Naive thymus-derived CD4-positive, alpha-beta T cell (primary cell): ENCODE measurements at places on chromosomes 4 and X.

GRCh38 chr4:122099896-122100295 lies 52.2 kb upstream of the BLTP1 start:
- DNase-seq: no peak

DNA sequence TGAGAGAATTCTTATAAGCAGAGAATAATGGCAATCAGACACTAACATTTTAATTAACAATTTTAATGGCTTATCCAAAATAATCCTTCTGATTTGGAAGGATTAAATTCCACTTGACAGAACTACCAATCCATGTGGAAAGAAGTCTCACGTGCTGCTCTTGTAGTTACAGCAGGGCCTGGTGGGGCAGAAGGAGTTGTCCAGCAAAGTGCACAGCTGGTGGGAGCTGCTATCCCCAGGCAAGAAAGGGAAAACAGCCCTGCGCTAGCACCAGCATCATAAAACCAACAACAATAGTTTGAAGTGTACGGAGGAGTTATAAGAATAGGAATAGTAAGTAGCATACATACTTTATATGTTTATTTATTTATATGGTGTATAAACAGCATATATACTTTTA lies 127.4 kb upstream of the TRIM2 start:
- DNase-seq: no peak

GRCh38 chr4:15779306-15779705 lies 1.2 kb downstream of the CD38 start:
- DNase-seq: no peak

GRCh38 chrX:136336623-136337022 lies 35.9 kb downstream of the ADGRG4 start:
- no peak for DNase-seq

GRCh38 chr4:182800216-182800515 lies 117.0 kb downstream of the DCTD start:
- no peak for DNase-seq

DNA sequence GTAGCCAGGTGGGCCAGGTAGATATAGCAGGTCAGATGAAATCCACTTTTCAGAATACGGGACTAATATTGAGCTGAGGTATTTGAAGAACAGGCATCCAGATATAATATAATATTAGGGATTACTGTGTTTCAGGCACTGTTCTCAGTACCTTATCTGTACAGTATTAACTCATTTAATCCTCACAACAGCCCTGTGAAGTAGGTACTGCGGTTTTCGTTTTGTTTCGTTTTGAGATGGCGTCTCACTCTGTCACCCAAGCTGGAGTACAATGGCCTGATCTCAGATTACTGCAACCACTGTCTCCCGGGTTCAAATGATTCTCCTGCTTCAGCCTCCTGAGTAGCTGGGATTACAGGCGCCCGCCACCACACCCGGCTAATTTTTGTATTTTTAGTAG lies 129.6 kb downstream of the IL1RAPL2 start:
- no peak for DNase-seq

GRCh38 chr4:135197641-135198040 lies 996.1 kb upstream of the PABPC4L start:
- no peak for DNase-seq

DNA sequence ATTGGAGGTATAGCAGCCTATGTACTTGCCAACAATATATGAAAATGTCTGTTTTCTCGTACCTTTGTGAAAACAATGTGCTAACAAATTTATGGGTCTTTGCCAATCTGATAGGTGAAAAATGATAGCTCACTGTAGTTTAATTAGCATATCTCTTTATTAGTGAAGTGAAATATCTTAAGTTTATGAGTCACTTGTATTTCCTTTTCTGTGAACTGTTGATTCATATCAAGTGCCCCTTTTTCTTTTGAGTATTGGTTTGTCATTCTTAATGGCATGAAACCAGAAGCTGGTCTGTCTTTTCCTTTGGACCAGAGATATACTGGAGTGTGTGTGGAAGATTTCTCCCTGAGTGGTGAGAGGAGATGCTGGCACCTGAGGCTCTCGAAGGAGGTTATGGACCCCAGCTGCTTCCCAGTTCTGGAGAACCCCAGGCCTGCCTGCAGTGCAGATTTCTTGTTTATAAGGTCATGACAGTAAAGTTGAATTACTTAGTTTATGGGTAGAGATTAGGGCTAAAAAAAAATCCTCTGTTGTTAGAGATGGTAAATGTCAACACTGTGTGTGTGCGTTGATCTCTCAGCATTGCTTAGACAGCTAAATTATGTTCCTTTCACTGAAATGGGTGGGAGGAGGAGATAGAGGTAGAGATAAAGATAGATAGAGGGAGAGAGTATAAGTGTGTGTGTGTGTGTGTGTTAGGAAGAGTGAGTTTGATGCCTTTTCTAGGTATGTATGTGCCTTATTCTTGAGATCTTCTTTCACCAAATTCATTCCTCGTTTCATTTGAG lies 89.9 kb downstream of the REPS2 start:
- DNase-seq: no peak
